Ureter (tissue), 1 donor: ENCODE measurements at places on chromosomes 5 and 9. TPM values are rescaled to one million over a fixed set of nuclear protein-coding genes. Genes with fewer than 3 reads are reported as not detected.

DNA sequence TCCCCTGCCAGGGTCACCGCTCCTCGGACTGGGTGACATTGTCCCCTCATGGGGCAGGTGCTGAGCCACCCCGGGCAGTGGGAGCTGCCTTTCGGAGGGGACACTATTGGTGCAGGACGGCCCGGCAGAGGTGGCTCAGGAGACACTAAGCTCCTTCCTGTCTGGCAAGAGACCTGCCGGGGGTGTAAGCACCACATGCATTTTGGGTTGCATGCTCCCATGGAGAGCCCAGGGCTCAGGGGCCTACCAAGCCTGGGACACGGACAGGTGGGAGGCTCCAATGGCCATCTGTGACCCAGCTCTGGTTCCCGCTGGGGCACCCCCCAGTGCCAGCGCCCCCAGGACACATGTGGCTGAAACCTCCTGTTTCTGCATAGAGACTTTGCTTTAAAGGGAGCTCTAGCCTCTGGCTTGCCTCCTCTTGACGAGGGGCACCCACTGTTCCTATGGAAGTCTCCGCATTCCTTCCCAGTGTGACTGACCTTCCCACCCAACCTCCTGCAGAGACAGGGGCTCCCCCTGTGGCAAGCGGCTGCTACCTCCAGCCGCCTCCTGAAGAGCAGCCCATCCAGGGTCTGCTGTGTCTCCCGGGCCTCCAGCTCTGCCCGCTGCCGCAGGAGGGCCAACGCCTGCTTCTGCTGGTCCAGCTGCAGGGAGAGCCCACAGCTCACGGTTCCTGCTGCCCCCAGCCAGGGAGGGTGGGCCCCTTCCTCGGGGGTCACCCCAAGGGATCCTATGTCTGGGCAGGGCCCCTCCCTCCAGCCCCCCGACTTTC lies 28.1 kb downstream of the CCDC187 start:
- no peak for DNase-seq

TBC1D13 gene
- total RNA-seq = 33.6 TPM

SHISAL2B gene
- total RNA-seq = not detected

PAX5 gene
- total RNA-seq = not detected

- no peak for DNase-seq
Observed at GRCh38 chr5:83645936-83646335, 74.7 kb downstream of the HAPLN1 start.

DNA sequence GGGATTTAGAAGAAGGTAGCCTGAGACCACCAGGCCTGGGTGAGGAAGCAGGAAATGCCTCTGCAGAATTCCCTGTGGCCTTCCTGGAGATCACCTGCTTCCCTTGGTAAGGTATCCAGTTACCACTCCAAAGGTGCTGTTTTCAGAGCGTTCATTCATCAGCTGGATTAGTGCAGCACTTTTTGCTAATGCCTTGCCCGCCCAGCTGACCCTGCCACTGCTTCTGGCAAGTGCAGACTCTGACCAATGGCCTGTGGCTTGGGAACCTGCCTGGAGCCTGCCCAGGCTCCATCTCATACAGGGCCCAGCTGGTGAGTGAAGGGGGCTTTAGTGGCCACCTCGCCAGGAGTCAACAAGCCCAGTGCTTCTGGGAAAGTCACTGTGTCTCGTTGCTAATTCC lies 48.6 kb downstream of the FOXI1 start:
- no peak for DNase-seq

DNA sequence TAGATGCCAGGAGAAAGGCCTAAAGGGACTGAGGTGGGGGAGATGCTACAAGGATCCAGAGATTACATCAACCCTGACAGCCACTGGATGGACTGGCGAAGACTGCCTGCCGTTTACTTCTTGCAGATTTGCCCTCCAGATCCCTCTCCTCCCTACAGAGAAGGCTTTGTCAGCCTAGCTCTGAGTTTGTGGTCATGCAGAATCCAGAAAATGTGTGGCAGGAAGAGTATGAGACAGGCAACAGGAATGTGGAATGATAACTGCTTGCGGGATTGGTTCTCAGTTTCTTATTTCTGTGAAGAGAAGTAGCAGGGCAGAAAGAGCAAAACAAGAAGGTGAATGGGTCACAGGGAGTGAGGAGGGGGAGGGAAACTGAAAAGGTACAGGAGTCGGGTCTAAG lies 129.6 kb downstream of the TLE1 start:
- DNase-seq = no peak

DNA sequence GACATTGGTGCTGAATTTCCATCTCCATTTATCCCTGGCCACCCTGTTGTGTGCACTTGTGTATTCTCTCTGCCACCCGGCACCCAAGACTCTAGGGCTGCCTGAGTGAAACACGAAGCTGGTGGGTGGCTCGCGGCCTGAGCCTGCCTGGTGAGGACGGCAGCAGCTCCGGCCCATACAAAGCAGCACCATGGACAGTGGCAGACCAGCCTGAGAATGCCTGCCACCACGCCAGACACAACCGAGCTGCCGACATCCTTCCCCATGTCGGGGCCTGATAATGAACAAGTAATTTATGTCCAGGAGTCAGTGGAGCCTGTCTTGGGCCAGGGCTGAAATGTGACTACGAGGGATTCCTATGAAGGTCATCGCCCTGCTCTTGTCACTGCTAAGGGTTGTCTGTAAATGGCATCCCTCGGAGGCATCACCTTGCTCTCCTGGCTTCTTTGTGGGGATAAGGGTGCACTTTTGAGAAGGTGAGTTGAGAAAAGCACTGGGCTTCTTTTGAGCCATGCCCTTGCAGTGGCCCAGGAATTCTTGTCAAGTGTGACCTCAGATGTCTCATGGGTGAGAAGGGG lies 175.7 kb downstream of the MELK start:
- DNase-seq = no peak

DNA sequence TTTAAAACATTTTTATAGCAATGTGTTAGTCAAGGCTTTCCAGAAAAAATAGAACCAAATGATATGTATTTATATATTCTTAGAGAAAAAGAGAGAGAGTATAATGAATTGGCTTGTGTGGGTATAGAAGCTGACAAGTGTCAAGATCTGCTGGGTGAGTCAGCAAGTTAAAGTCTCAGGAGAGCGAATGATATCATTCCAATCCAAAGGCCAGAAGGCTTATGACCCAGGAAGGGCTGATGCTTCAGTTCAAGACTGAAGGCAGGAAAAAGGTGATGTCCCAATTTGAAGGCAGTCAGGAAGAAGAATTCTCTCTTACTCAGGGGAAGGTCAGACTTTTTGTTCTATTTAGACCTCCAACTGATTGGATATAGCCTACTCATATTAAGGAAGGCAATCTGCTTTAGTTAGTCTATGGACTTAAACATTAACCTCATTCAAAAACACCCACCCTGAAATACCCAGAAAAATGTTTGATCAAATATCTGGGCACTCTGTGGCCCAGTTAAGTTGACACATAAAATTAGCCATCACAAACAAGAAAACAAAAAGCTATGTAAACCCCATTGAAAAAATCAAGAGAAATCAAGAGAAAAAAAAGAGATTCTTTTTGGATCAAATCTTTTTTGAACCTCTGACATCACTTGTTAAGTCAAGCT lies 189.6 kb downstream of the PIK3R1 start:
- DNase-seq = no peak

DNA sequence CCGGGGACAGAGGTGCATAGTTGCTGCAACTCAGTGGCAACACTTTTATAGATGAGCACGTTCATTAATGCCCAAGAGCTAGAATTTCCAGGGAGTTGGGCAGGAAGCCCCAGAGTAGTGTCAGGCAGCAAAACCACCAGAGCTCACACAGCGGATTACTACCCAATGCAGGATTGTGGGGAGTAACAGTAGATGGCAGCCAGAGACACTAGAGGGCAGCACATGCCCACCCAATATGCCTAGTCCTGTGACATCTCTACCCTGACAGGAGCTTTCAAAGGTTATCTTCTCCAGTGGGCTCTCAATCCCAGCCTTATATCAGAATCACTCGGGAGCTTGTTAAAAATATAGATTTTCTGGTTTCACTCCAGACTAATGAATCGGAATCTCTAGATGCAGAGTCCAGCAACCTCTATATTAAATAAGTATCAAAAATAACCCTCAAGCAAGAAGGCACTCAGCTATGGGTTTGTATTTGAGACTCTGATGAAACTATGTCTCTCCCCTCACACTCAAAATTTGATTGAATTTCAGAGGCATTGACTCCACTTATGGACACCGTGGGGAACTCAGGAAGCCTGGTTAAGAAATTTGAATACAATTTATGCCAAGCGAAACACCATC lies 58.4 kb upstream of the PHF24 start:
- peak; percentile 79 for DNase-seq

PCDHB6 gene
- total RNA-seq = 1.6 TPM
